ENCODE measurements at places on chromosomes 2 and 18.

- DNase-seq: no peak
Observed at GRCh38 chr2:55986700-55987440, 63.3 kb upstream of the EFEMP1 start.

DNA sequence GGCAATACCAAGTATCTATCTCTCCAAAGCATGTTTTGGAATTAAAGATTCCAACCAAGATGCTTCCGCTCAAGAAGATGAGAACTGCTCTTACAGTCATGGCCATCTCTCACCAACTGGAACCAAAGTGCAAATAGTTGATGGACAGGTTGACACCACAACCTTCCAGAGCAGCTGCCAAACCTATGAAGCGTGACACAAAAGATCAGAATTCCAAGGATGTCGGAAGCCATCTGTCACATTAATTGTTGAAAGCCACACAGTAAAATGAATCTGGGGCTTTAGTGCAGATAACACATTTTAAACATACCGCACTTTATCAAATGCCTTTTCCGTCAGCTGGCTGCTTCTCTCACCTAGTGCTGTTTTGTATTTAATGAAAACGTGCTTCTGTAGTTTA is 195.7 kb downstream of the CDH20 start:
- no peak for DNase-seq

- DNase-seq: no peak
Observed at GRCh38 chr2:159175182-159175581, 111.3 kb downstream of the WDSUB1 start.

DNA sequence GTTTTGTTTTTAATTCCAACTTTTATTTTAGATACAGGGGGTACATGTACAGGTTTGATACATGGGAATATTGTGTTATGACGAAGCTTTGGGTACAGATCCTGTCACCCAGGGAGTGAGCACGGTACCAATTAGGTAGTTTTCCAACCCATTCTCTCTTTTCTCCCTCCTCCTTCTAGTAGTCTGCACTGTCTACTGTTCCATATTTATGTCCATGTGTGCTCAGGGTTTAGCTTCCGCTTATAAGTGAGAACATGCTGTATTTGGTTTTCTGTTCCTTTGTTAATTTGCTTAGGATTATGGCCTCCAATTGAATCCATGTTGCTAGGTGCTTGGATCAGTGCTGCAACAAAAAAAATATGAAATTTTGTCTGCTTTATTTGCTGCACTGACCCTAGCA is 659.3 kb upstream of the TMEFF2 start:
- peak; percentile 50 for DNase-seq

- no peak for DNase-seq
Observed at GRCh38 chr2:37966326-37966725, 41.2 kb downstream of the RMDN2 start.

DNA sequence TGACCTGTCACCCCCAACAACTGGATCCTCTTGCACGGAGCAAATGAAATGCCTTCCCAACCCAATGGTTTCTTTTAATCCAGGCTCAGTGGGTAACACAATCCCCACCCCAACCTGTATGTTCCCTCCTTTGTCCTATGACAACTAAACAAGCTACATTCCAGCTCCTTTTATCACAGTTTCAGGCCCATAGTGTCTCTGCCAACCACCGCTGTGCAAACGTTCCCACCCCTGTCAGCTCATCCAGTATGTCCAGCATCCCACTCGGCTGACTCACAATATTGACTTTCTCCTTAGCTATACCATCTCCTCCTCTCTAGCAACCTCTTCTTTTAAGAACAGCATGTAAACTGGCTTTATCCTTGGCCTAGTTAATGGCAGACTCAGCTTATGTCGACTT is 117.9 kb upstream of the PPP1CB start:
- DNase-seq: no peak

GRCh38 chr2:12694990-12695774 is 21.6 kb upstream of the TRIB2 start:
- DNase-seq: no peak

- DNase-seq: peak; percentile 28
Observed at GRCh38 chr2:11621410-11621809, 48.6 kb downstream of the NTSR2 start.

GRCh38 chr2:43107679-43108078 is 118.7 kb downstream of the ZFP36L2 start:
- DNase-seq: no peak

DNA sequence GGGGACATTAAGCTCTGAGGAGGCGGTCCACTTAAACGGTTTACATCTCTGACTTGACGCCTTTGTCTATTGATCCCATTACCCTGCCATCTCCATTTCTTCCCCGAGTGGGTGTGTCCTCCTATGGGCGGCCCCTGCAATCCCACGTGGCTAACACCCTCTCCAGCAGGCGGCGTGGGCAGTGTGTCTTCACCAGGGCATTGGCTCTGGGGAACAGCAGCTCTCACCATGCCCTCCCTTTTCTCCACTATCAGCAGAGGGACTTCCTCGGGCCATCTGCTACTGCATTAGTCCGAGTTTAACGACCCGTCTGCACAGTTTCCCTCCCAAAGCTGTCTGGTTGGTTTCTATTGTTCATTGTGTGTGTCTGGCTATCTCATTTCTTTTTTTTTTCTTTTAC is 511.9 kb upstream of the NRP2 start:
- no peak for DNase-seq

GRCh38 chr2:77434880-77435279 is 87.3 kb downstream of the LRRTM4 start:
- no peak for DNase-seq

DNA sequence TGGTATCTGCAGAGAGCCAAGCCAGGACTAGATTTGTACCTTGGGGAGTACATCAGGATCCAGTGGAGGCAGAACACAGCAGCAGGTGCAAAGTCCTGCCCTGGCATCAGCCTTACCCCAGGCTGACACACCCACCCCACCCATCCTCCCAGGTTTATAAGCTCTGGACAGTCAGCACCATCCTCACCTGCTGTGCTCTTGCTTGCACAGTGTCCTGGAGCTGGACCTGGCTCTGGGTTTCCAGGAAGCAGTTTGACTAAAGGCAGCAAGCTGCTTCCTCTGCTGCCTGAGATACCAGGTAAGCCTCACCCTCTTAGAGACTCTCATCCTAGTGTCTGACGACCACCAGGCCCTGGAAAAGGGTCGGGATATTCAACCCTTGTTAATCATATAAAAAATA is at the start of gene SULT1C3:
TSS of gene SULT1C3 (plus strand) at position 183 of the 400 bp plus-strand sequence. CDS start 7,227 bp downstream, outside the sequence.
- no peak for DNase-seq

DNA sequence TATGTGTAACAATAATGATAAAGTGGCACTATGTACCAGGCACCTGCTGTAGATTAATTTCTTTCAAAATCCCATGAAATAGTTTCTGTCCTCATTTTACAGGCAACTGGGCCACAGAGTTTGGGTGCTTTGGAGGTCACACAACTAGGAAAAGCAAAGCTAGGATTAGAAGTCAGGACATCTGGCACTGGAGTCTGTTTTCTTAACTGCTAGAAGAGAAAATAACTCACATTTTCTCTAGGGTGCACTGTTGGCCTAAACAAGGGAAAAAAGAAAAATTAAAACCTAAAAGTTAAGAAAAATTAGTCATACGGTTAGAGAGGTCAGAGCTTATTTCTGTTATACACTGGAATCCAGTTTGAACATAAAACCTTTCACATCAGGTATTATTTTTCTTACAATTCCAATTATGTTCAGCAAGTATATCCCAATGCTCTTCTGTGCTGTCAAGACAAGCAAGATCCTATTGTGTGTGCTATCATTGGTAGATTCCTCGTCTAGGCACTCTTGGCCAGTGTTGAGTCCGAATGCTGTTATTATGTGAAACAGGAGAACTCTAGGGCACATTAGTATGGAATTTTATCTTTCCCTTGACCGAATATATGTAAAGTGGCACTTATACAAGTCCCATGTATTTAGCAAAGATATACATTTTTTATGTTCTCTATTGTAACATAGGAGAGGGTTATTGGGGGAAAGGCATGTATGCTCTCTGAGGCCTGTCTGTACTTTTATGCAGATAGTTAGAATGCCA is 1.5 kb upstream of the OSGEPL1 start:
- peak; percentile 4 for DNase-seq

DNA sequence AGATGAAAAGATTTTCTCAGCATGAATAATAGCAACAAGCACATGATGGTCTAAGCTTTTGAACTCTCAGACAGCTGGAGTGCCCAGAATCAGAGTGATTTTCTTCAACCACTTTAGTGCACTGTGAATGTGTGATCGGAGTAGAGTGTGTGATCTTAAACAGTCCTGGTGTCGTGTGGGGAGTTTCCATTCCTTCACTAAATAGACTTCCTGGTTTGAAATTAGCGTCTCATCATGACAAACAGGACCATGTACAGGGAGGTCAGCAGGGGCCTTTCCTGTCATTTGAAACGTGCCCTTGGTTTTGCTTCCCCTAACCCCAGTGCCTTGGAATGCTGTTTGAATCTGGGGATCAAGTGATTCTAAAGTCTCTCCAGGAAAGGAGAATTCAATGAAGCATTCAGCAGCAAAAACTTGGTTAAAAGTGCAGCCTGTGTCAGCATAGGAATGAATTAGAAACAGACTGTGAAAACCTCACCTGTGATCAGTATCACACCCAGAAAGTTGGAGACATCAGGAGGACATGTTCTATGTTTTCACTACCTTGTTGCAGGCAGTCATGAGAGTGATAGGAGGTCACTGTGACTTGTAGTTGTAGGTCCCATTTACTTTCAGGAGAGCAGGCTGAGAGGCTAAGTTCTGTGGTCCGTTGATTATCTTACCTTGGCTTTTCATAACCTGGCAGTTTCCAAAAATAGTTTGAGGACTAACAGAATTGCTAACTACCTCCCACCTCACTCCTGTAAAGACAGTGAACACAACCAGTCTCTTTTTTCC is 400.3 kb downstream of the MTX2 start:
- no peak for DNase-seq

DNA sequence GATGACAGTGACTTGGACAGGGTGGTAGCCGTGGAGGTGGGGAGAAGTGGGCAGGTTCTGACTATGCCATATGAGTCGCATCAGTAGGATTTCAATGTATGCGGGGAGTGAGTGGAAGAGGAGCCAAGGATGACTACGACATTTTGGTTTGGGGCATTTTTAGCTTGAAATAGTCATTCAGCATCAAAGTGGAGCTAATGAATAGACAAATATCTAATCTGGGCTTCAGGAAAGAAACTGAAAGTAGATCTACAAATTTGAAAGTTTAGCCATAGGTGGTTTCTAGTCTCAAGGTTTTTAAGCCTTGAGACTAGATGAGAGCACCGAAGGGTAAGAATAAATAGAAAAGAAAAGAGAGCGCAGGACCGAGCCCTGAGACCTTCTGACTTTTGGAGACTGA is 58.3 kb downstream of the FEZ2 start:
- DNase-seq: no peak

DNA sequence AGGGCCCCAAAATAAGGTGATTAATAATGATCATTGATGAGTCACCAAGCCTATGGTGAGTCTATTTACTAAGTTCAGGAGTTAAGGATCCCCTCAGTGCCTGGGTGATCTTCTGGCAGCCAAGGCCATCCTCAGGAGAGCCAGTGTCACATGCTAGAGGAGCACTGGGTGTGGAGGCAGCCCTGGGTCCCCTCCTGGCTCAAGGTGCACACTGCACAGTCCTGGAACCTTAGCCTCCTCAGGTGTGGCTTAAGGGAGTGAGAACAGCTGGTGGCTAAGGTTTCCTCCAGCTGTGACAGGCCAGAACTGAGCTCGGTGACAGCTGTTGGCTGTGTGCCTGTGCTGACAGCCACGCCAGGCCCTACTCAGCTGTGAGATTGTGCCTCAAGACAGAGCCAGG is 52.1 kb upstream of the ACAA2 start:
- DNase-seq: no peak

DNA sequence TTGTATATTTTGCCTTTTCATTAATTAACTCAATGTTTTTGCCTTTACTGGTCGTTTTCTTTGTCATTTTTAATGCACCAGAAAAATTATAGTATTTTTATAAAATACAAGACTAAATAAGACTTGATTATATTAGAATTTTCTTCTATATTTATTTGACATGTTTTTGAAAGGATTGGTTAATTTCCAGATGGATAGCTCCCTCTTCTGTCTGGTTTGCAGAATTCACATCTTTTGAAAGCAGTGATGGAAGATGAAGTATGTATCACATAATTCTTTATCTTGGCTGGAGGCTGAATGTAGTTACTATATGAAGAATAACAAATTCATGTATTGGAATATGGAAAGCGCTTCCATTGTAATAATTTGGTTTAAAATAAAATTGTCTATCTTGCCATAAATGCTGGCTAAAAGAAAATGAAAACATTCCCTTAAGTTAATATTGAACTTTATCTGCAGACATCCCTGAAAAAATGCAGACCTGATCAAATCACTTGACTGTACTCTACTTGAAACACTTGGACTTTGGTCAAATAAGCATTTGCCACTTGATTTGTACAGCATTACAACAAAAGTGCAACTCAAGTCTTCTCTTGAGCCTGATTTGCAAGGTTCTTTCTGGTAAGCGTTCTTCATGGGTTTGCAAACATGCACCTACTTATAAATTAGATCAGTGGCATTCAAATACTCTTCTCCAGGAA is 86.3 kb upstream of the EFEMP1 start:
- peak; percentile 52 for DNase-seq

DNA sequence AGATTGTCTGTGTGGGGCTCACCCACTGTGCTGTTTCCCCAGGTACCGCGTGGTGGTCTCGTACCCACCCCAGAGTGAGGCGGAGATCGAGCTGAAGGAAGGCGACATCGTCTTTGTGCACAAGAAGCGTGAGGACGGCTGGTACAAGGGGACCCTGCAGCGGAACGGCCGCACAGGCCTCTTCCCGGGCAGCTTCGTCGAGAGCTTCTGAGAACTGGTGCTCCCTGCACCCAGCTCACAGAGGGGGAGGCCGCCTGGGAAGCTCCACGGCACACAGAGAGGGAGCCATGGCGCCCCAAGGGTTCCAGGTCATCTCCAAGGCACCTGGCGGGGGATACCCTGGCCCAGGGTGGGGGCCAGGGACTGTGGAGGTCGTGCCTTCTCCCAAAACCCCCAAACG is 112.3 kb downstream of the SEPTIN10 start:
- DNase-seq: no peak

DNA sequence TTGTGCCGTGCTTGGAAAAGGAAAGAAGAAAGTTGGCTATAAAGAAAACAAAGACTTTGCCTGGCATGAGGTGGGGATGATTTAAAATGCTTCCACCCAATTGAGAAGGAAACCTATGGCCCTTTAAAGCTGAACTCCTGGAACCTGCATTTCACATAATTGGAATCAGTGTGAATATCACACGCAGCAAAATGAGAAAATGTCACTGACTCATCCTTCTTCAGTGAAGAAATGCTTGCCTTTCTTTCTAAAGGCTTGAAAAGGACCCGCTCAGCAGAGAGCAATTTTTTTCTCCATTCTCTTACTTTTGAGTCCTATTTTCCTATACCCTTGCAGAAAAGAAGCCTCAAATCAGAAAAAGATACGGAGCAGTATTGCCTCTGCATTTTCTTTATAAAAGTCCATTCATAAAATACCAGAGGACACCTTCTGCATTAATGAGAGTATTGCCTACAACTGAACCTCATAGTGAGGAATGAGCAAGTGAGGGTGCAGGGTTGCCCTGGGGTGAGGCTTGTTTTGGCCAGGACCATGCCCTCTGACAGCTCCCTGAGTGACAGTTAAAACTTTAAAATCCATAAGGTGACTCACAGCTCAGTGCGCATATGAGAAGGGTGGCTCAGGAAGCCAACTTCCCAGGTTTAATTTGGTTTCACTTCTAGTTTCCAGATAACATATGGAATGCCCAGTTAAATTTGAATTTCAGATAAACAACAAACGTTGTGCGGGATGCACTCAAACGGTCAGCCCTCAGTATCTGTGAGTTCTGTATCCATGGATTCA is 191.9 kb upstream of the GYPC start:
- no peak for DNase-seq

Measured in spinal cord (tissue), 10 donors.